ENCODE measurements at places on chromosomes 7 and 10.

DNA sequence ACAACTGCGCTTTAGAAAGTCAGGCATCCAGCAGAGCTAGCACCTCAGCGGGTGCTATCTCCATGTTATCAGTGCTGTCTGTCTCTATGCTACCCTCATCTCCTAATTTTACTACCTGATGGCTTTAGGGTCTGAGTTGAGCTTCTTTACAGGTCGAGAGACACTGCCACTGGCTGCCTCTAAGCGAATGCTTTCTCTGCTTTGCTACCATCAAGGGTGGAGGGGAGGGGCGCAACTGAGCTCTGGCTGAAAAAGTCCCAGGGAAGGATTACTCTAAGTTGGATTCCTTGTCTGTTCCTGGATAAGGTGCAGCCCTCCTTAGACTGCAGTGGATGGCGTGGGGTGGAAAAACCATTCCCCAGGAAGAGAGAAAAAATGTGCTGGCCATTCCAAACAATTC lies 105.7 kb downstream of the CDK14 start:
- DNase-seq = no peak

DNA sequence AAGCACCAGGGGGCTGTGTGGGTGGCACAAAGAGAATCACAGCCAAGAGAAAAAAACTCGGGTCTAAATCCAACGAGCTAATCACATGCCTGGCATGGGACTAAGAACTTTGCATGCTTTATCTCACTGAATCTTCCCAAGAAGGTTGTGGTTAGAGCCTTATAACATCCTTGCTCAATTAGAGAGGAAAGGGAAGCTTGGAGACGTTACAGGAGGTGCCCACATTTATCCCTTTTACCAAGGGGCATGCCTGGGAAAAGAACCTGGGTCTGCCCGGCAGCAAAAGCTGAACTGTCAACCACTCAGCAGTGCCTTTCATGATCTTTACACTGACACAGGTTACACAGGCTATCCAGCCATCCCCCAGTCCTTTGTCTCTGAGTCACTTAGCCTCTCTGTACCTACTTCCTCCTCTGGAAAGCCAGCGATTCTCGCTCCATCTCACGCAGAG lies 190.1 kb downstream of the PRPF18 start:
- DNase-seq = no peak

DNA sequence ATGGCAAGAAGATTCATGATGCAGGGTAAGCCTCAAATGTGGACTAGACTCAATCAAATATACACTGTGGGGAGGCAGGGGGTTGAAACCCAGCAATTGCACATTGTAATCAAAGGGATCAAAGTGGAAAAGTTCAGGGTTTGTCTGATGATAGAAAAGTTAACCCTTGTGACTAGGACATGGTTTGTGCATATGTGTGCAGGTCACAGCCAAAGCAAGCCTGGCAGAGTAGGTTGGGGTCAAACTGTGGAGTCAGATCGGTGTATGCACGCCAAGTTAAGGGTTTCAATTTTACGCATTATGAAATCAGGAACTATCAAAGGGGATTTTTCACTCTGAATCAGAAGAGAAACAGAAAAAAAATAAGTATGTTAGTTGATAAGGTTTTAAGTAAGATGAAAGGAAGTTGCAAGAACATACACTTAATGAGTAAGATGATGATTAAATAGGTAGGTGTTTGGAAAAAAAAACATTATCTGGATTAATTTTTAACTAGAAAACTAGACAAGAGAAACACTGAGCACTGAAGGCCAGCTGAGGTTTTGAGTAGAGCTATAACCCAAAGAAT lies 188.3 kb downstream of the DGKB start:
- no peak for DNase-seq

DNA sequence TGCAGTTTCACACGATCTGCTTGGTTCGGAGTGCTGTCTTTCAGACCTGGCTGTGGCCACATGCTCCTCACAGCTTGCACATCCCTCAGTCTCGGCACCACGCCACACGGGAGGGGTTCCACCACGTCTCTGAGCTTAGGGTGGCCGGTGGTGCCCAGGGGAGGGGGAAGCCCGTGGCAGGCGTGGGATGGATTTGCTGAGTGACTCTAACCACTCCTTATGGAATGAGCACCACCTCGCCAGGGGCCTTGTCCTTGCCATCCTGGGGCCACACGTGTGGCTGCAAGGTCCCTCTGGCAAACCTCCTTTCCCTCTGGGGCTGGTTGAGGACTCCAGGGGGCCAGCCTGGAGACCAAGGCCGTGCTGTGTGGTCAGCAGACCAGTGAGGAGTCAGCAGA lies 29.1 kb upstream of the FAM20C start:
- DNase-seq = peak; percentile 24

- no peak for DNase-seq
These were observed 15.7 kb upstream of the STN1 start for GRCh38 chr10:103933557-103934121.

DNA sequence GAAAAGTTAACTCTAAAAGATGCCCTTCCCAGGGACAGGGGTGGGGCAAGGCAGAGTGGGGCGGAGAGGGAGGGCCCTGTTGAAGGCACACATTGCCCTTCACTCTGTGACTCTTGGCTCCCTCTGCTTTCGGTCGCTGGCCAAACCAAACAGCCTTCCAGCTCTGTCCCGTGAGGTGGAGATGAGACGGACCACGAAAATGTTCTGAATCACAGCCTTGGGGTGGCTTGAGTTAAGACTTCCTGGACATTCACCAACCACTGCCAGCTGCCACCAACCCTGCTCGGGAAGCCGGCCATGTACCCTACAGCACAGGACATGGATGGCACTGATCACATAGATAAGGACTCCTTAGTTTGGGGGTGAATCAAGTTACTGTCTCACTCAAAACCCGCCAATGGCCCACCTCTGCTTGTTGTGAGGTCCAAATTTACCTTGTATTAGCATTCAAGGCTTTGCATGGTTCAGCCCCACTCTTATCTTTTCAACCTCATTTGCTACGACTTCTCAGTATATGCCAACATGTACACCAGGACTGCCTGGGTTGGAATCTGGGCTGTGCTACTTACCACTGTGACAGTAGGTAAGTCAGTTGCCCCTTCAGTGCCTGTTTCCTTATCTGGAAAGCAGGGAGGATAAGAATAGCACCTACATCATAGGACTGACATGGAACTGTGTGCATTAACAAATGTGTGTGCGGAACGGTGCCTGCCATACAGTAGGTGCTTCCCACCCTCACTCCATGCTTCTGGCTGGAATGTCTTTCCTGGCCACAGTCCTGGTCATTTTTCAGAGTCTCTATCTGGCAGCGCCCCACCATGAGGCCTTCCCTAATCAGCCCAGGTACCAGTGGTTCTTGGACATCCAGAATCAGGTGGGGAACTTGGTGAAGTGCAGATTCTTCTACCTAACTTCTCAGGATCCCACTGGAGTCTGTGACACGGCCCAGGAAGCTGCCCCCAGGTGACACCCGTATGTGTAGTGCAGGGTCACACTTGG lies 28.0 kb downstream of the ITPRIP start:
- no peak for DNase-seq
